ENCODE measurements at places on chromosomes 7 and 10.

DNA sequence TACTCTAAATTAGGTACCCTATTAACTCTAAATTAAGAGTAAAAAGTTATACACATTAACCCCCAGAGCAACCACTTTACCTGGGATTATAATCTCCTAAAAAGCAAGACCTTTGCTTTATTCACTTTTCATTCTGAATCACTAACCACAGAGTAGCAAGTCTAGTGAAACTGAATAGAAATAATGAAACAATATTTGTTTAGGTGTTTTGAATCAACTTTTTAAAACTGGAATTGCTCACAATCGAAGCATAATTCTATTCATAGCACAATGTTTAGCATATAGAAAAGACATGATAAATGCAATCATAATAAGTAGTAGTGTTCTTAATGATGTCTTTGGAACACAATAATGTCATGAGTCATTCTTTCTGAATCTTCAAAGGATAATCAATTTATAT is 37.0 kb upstream of the CASD1 start:
- DNase-seq: no peak

- DNase-seq: no peak
Measured at GRCh38 chr7:121278120-121279021, 50.4 kb upstream of the WNT16 start.

- DNase-seq: no peak
Measured at GRCh38 chr10:5468262-5469106, 30.9 kb downstream of the CALML5 start.

GRCh38 chr10:129272866-129273650 is 194.0 kb upstream of the MGMT start:
- no peak for DNase-seq

DNA sequence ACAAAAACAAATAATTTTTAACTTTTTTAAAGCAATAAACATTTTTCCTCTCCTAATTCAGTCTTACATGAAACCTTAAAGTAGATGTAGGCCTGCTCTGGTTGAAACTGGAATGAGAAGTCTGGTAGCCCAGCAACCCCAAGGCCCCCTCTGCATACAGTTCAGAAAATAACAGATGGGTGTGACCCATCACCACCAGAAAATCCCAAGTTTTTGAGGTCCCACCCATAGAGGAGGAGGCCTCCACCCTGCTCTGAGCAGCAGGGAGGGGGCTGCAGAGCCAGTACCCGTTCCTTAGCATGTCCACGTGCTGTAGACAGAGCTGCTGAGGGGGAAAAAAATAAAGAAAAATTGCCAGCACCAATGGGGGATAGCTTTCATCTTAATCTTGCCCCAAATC is 122.7 kb downstream of the WNT2 start:
- DNase-seq: no peak

GRCh38 chr10:103350175-103350516 is 794 bp downstream of the PCGF6 start:
- no peak for DNase-seq

- no peak for DNase-seq
Measured at GRCh38 chr10:25756784-25757183, 177.2 kb upstream of the MYO3A start.

GRCh38 chr10:69807696-69808095 is 6.0 kb downstream of the COL13A1 start:
- DNase-seq: no peak

GRCh38 chr7:102942868-102943267 is 30.1 kb downstream of the LRRC17 start:
- DNase-seq: no peak

DNA sequence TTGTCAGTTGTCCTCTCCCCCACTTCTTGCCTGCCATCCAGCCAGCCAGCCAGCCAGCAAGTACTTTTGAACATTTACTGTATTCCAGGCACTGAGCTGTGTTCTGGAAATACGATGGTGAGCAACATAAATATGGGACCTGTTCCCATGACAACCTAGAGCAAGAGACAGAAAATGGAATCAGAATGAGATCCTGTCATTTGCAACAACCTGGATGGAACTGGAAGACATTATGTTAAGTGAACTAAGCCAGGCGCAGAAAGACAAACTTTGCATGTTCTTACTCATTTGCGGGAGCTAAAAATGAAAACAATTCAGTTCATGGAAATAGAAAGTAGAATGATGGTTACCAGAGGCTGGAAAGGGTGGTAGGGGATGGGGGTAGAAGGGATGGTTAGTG is 140.7 kb downstream of the ICA1 start:
- no peak for DNase-seq

- no peak for DNase-seq
Measured at GRCh38 chr7:76394957-76395356, 14.5 kb downstream of the SSC4D start.

DNA sequence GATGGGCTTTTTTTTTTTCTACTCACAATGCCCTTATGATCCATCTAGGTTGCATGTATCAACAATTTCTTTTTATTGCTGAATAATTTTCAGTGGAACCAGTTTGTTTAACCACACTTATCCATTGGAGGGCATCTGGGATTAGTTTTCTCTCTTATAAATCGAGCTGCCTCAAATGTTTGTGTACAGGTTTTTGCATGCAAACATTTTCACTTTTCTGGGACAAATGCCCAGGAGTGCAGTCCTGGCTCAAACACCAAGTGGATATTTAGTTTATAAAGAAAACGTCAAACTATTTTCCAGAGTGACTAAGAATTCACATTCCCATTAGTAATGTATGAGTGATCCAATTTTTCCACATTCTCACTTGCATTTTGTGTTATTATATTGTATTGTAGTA is 313.4 kb downstream of the CXCL12 start:
- DNase-seq: no peak

Measured in NCI-H2029 treated with DMSO at 0.1 percent for 48 hours (cell line).